ENCODE measurements at places on chromosomes 6 and 20.

- no peak for DNase-seq
Observed at GRCh38 chr6:51949526-51949925, 137.9 kb downstream of the PKHD1 start.

DNA sequence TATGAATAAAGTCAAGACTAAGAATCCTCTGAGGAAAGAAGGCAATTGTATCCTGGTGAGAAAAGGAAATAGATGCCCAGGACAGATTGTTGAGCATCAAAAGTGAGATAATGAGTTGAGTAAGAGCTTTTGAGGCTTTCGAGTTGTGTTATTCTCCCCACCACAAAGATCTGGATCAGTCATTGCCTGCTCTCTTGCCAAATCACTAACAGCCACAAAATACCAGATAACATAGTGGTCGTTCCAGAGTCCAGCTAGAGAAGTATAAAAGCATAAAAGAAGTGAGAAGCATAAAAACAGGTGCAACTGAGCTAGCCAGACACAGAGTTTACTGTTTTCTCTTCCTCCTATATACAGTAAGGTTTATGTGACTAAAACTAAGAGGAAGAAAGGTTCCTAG is 4.9 kb downstream of the SPINT4 start:
- DNase-seq: no peak

- no peak for DNase-seq
Observed at GRCh38 chr20:46559001-46559400, 8.5 kb upstream of the OCSTAMP start.

DNA sequence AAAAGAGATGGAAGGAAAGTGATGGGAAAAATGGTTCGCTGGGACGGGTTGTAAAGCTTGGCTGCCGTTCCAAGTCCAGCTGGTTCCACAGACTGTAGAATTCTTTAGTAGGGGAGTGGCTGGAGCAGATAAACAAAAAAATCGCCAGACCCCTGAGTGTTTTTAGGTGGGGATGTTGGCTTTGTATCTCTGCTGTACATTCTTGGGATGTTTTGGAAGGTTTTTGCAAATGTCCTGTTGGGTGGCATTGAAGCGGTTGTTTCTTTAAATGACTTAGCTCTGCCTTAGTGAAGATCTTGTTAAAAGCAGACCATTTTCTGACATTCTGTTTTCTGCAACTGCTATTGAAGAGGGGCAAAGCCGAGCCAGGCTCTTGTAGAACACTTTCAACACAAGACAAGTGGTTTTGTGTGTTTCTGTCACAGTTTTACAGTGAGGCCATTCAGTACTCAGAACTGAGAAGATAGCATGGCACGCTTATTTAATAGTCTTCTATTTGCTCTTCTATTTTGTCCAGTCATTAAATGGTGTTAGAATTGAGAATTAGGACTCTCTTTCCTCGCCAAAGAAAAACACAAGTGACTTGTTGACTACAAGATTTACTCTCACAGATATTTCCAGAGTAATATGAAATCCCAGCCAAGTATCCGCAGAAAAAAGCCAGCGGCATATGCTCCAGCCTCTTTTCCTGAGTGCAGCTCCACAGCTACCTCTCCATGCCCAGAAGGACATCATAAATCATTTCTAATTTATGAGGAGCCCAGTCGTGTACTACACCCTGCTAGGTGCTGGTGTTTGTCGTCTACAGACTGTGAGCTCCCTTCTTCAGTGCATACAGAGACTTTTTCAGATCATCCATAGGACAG is 65.8 kb downstream of the PHACTR2 start:
- DNase-seq: no peak

GRCh38 chr6:43806043-43806757 is 36.2 kb downstream of the VEGFA start:
- no peak for DNase-seq

- DNase-seq: no peak
Observed at GRCh38 chr20:44973053-44973452, 6.7 kb downstream of the STK4 start.

GRCh38 chr6:87541744-87542143 is 48.0 kb downstream of the RARS2 start:
- DNase-seq: no peak

GRCh38 chr6:91149956-91150705 is 563.3 kb upstream of the MAP3K7 start:
- DNase-seq: no peak

DNA sequence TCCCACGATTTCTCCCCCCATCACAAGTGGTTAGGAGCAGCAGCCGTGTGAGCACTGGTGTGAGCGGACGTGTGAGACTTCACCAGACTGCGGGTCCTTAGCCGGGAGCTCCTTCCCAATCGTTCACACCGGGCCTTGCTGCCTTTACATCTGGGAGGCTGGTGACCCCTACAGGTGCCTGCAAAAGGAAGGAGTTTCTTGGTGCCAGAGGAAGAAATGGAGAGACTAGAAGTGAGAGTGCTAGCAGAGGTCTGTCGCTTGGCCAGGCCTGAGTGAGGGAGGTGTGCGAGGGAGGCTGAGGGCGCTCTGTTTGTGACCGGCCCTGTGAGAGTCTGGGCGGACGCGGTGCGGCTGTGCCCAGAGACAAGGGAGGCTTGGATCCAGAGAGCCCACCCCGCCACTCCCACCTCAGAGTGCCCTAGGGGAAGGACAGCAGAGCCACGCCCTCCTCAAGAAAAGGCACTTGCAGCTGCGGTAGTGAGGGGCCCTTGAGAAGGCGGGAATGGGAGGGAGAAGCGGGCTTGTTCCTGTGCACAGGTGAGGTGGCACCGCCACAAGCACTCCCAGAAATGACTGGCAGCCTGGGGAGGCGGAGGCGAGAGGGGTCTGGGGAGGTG is 10.0 kb upstream of the ARMC2 start:
- no peak for DNase-seq

DNA sequence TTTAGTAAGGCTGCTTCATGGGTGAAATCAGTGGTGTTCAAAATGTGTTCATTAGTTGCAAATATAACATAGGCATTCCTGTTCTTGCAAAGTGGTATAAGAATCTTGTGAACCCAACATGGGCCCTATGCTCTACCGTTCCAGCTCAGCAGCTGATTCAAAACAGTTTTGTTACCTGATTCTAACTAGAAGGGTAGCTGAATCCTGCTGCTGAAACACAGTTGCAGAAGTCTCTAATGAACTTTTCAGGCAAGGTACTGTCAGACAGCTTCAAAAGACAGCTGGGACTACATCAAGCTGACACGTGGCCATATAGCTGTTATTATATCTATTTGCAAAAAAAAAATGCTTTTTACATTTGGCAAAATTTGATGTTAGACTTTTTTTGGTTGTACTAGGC is 22.7 kb downstream of the THEMIS start:
- no peak for DNase-seq

GRCh38 chr6:16129623-16130401 is 926 bp downstream of the MYLIP start:
- DNase-seq: no peak

GRCh38 chr20:11716945-11717248 is 200.8 kb upstream of the BTBD3 start:
- no peak for DNase-seq

DNA sequence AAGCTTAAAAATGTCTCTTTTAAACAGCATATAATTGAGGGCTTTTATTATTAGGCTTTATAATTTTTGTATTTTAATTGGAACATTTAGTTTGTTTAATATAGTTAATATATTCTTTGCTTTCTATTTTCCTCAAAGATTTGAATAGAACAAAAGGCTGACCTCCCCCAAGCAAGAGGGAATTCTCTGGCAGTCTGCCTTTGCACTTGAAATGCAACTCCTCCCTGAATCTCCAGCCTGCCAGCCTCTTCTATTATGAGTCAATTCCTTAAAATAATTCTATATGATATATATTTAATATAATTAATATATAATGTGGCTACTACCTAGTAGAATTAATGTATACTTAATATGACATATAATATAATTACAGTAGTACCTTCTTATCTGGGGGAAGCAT is 69.2 kb downstream of the PTPRA start:
- no peak for DNase-seq

GRCh38 chr6:35343092-35343834 is 905 bp downstream of the PPARD start:
- DNase-seq: no peak

GRCh38 chr20:37316116-37316774 is 26.8 kb downstream of the MANBAL start:
- no peak for DNase-seq

GRCh38 chr6:2768696-2769095 is 3.5 kb downstream of the WRNIP1 start:
- no peak for DNase-seq

DNA sequence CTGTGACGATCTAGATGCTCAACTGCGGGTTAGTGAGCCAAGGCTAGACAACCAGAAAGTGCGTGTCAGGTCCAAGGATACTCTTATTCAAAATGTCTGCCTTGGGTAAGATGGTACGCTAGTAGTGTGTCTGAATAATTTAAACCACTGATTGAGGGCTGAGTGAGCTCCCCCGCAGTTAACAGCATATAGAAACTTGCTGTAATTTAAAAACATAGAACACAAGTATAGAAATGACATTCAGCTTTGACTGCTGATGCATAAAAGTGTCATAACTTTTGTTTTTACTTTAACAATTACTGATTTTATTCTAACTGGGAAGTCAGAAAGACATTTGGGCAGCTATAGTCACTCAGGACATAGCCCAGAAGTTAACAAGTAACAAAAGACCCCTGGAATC is 45.6 kb upstream of the SLC22A1 start:
- DNase-seq: no peak

DNA sequence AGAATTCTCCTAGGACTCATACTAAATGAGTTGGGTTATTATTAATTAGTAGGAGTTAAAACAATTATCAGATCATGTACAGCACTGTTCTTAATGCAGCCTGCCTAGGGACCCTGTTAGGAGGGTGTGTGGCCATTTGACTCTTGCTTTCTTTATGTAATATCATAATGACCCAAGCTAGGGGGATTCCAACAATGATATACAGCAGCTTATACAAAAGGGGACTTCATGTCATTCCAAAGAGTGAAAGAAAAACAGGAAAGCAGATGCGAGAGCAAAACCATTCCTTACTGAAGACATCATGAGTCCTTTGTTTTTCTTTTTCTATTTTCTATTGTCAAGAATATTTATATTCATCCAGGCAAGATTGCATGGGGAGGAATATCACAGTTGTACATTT is 455.2 kb downstream of the PLCB1 start:
- DNase-seq: no peak

DNA sequence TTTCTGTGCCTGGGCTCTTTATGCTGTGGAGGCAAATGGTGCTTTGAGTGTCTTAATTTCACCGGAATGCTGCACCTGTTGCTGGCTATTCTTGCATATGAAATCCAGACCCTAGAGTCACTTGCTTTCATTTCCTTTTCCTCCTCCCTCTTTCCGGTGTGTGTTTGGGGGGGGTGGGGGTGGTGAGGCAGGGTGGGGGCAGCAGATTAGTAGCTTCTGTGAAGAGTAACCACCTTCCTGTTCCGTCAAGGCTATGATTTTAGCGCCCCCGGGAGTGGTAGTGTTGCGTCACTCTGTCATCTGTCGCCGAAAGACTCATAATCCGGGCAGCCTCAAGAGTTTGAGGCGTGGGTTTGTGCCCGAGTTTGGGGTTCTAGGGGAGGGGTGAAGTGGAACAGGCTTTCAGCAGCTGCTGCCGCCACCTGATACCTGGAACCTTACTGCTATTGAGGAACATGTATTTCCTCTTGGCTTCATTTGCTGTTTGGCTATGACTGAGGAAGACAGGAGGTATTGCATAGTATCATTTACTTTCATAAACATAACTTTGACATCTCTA is 49.1 kb downstream of the UTRN start:
- peak; percentile 60 for DNase-seq

GRCh38 chr6:75418233-75418632 is 75.4 kb downstream of the FILIP1 start:
- no peak for DNase-seq

- DNase-seq: no peak
Observed at GRCh38 chr6:108380876-108381275, 86.0 kb downstream of the AFG1L start.

DNA sequence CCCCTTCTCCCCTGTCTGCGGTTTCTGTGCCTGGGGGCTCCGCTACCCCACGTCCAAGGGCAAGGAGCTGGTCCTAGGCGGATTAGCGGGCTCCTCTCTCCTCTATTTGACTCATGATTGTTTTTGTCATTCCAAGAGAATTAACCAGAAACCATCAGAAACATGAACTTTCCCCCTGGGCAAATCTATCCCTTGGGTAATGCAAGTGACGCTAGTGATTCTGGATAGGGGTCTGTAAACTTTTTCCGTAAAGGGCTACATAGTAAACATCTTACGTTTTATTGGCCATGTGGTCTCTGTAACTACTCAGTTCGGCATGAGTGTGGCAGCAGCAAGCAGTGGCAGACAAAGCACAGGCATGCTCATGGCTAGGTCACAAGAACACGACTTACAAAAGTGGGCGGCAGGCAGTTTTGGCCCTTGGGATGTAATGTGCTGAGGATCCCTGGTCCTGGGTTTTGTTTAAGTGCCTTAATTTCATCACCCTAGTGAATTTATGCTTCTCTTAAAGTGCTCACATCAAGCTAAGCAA is 654 bp downstream of the CST11 start:
- no peak for DNase-seq

DNA sequence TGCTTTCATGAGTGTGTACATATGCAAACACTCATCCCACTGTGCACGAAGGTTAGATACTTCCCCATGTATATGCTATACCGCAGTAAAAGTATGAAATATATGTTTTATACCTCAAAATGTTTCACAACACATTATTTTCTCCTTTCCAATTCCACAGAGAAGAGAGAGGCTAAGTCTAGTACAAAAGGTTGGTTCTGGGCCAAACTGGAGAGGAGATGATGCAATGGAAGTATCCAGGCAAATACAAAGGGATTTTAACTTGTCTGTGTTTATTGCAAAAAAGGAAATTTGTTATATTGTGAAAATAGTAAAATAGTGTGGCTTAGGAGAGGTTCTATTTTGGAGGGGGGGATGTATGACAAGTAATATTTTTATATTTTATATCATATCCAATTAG is 112.6 kb downstream of the PLCB1 start:
- no peak for DNase-seq

DNA sequence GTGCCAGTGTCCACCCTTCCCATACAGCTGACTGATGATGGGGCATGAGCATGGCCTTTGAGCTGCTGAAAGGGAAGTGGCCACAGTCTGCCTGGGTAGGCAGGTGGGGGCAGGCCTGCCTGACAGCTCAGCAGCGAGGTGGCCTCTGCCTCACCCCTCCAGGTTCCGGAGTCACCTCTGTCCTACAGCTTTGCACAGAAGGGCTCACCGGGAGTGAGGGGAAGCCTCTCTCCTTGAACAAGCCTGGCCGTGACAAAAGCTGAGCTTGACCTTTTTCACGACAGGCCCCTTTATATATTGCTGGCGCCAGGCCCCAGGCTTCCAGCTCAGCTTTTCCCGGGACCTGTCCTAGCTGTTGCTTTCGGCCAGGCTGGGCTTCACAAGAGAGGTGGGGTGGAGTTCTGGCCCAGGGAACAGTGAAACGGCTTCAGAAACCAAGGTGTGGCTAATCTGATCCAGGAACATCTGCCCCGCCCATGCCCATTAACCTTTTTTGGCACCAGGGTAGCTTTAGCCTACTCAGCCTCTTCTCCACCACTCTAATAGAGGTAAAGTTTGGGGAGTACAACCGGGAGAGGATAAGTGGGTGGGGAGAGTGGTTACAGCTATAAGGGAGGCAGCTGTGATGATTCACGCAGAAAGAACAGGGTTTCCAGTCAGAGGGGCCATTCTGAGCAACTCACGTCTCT is 42.9 kb downstream of the C6orf132 start:
- DNase-seq: no peak

Data from activated CD4-positive, alpha-beta T cell treated with anti-CD3 and anti-CD28 coated beads, Interleukin-2, amount 50 U/mL, for 1 hour (primary cell).